ENCODE measurements at places on chromosomes 16 and 17. TPM values are rescaled to one million over a fixed set of nuclear protein-coding genes. Genes with fewer than 3 reads are reported as not detected.

The VAT1L gene
- not detected for total RNA-seq

DNA sequence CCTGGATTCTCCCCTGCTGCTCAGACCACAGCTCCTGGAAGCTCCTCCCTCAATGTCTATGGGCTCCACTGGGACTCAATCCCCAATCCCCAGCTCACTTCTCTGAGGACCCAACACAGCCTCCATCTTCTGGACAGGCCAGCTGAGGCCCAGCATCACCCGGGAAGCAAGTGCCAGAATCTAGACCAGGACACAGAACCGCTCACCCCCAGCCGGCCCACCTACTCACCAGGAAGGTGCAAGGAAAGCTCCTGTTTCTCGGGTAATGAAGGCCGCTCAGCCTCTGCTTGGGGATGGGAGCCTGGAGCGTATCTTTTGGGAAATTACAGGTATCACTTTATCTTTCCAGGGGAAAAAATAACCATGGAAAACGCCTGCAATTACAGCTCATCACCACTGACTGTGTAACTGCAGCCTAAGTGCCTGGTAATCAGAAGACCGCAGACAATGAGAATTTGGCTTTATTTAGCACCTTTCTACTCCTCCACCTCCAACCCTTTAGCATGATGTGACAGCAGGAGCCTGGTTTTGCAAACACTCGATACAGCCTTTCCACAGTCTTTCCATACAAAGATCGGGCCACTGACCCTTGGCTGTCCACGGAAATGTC is 49.6 kb upstream of the RPL38 start:
- peak; percentile 3 for DNase-seq
- H3K27ac ChIP-seq: no peak overlapping the region
- H3K4me3 ChIP-seq: no peak overlapping the region

The GRB7 gene
- 0.19 TPM for total RNA-seq

DNA sequence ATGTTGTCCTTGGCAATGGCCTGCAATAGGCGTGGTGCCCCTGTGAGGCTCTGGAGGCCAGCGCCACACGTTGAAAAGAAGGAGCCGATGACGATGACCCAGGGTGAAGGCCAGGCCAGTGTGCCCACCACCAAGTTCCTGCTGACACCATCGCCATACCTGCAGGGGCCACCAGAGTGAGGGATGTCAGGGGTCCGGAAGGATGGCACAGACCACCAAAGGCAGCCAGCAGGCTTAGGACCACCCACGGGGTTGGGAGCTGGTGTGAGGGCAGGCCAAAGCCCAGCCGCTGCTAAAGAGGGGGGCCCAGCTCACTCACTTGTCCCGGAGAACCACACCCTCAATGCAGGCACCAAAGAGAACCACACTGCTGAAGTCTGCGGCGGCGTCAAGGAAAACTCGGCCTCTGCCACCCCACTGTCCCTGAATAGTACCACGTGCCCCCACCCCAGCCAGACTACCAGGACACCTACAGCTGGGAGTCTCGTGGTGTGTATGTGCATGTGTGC is 6.5 kb upstream of the LCAT start:
- no peak overlapping the region for H3K27ac ChIP-seq
- DNase-seq: no peak
- H3K27me3 ChIP-seq: no peaks in the 10 kb centered on the region
- peaks cover 18% of the 10 kb centered on the region for H3K36me3 ChIP-seq
- no peak overlapping the region for H3K4me3 ChIP-seq

- H3K4me1 ChIP-seq: peaks cover 5% of the 10 kb centered on the region
- H3K36me3 ChIP-seq: peaks cover 4% of the 10 kb centered on the region
- no peak overlapping the region for H3K4me3 ChIP-seq
- H3K27ac ChIP-seq: no peak overlapping the region
- no peak for DNase-seq
Measured at GRCh38 chr17:67574658-67575293, 143.0 kb upstream of the NOL11 start.

The GRIN2A gene
- total RNA-seq: not detected

The CIITA gene
- 68.7 TPM for total RNA-seq

DNA sequence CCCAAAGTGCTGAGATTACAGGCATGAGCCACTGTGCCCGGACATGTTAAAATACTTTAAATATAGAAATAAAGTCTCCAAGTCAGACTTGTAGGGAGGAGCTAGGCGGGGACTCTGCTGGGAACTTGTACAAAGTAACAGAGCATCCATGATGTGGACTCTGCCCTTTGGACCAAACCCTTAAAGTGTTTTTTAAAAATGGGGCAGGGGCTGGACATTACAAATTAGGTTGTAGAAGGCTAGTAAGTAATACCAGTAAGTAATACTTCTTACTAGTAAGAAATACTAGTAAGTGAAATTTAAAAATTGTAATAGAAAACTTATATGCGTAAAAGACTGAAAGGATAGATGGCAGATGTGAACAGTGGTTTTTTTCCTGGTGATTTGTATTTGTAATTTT is 9.7 kb upstream of the SPATA32 start:
- DNase-seq: no peak

DNA sequence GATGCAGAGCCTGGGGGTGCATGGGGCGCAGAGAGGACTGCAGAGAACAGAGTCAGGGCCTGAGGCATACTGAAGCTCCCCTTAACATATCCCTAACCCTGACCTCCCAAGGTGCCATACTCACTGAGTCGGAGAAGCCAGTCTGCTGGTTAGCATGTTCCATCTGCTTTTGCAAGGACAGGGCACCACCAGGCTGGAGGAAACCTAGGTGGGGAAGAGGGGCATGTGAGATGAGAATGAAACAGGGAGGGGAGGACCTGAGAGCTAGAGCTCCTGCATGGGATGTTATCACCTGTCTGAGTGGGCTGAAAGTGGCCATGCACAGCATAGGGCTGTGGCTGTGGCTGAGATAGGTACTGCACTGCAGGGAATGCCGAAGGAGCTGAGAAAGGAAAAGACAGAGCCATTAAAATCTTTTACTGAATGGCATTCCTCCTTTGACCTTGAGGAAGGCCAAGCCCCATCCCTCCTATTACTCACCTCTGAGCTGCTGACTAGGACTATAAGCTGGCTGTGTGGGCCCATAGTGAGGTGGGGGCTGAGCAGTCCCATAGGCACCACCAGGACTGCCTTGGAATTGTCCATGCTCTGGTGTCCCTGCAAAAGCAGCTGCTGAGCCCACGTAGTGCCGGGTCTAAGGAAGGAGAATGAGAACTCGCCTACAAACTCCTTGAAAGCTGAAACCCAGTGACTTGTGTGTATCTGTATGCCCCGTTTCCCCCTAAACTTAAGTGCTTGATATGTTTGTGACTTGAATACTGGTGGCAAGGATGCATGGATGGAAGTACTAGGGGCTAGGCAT is 1.9 kb downstream of the GPS2 start:
- H3K4me1 ChIP-seq: peaks cover 66% of the 10 kb centered on the region
- peak overlapping the region; percentile 80 for H3K4me3 ChIP-seq
- H3K36me3 ChIP-seq: peaks cover 49% of the 10 kb centered on the region
- peak overlapping the region; percentile 91 for H3K27ac ChIP-seq
- no peaks in the 10 kb centered on the region for H3K27me3 ChIP-seq

The CIAPIN1 gene
- 62.5 TPM for total RNA-seq

- H3K27me3 ChIP-seq: no peaks in the 10 kb centered on the region
- peak; percentile 81 for DNase-seq
- peak within 1 kb of the TSS; percentile 69 for H3K27ac ChIP-seq
- H3K36me3 ChIP-seq: peaks cover 25% of the 10 kb centered on the region
Measured at GRCh38 chr17:39197380-39198185, at the start of gene CACNB1. CACNB1 (minus strand) TSS chr17:39197669; CDS start chr17:39197495, 174 bp downstream.

GRCh38 chr16:70432356-70432722 is 6.6 kb downstream of the ST3GAL2 start:
- H3K27me3 ChIP-seq: no peaks in the 10 kb centered on the region
- no peak for DNase-seq
- peaks cover 5% of the 10 kb centered on the region for H3K36me3 ChIP-seq
- H3K4me1 ChIP-seq: peaks cover 53% of the 10 kb centered on the region

DNA sequence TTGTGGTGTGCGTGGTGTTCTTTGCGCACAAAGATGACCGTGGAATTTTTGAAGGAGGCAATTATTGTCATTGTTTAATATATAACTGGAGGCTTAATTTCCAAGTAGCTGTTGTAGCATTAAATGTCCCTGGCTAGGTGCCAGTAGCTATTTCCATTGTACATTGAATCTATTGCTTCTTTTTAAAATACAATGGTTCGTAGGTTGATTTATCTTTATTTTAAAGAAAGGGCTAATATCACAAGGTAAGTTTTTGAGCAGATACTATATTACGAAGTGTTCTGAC is 127.1 kb downstream of the RPTOR start:
- DNase-seq: no peak
- no peak overlapping the region for H3K27ac ChIP-seq
- peaks cover 17% of the 10 kb centered on the region for H3K36me3 ChIP-seq
- H3K4me3 ChIP-seq: no peak overlapping the region

The GABARAP gene
- total RNA-seq: 207 TPM

The CDR2 gene
- total RNA-seq: 42.5 TPM

DNA sequence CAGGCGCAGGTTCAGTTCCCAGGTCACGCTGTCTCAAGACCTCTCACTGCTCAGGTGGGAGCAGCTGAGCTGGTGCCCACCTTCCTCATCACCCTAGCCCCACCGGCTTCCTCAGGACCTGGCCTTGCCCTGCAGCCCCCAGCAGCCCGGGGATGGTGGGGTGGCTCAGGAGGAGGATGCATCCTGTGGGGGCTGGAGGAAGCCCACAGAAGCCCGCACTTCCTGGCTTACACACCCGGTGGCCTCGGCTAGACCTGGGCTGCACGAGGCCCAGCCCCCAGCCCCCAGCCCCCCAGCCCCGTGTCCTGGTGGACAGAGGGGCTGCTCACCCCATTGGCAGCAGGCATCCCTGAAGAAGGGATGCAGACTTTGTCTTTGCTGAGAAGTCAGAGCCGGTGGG is 43.4 kb downstream of the BAHCC1 start:
- no peak for DNase-seq
- no peaks in the 10 kb centered on the region for H3K27me3 ChIP-seq
- H3K27ac ChIP-seq: no peak overlapping the region
- H3K4me1 ChIP-seq: peaks cover 6% of the 10 kb centered on the region
- H3K4me3 ChIP-seq: no peak overlapping the region
- H3K36me3 ChIP-seq: no peaks in the 10 kb centered on the region

The TOP2A gene
- 310 TPM for total RNA-seq

The MT1F gene
- total RNA-seq: 20.6 TPM

DNA sequence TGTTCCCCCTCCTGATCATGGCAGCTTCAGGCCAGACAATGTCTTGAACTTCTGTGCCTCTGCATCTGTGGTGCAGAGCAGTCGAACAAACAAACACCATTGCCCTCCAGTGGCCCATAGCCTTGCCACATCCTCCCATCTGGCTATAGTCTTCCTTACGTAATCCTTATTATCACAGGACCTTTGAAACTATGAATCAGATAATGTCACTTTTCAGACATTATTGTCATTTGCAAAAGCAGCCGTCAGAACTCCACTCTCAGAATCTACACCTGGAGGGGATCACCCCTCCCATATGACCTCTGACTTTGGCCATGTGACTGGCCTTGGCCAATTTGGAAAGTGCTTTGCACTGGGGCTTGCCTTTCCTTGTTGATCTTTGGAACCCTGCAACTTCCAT is 387.3 kb downstream of the MAF start:
- no peak overlapping the region for H3K4me3 ChIP-seq
- peaks cover 17% of the 10 kb centered on the region for H3K36me3 ChIP-seq
- H3K27me3 ChIP-seq: no peaks in the 10 kb centered on the region
- H3K27ac ChIP-seq: no peak overlapping the region

Data from activated CD8-positive, alpha-beta memory T cell treated with anti-CD3 and anti-CD28 coated beads, Interleukin-2, amount 10 ng/mL, durations not matched to agents 7 days and 5 days (primary cell).